Stimulated activated CD4-positive, alpha-beta T cell treated with anti-CD3 and anti-CD28 coated beads, Interleukin-1b, Interleukin-23, amount 100 ng/mL, for 1 hour (primary cell): ENCODE measurements at places on chromosomes 5 and 9.

GRCh38 chr9:36913393-36914211 is 120.5 kb downstream of the PAX5 start:
- DNase-seq = no peak

- no peak for DNase-seq
Observed at GRCh38 chr5:146873186-146873917, 5.2 kb downstream of the PPP2R2B start.

DNA sequence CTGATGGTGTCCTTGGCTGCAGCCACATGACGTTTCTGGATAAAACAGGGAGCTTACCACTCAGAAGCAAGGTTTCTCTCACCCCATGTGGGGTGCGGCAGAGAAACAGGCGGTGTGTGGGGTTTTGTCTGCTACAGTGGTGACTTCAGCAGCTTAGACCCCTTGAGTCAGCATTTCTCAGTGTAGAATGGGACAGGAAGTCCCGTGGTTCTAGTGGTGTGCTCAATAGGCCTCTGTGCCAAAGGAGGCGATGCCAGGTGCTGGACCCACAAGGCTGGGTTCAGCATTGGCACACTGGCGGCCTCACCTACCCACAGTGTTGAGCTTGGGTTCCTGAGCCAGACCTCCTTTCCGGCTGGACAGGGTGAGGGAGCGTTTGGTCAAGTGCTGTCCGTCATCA is 125.2 kb upstream of the SMIM23 start:
- no peak for DNase-seq

GRCh38 chr5:131589510-131590348 is 45.3 kb downstream of the RAPGEF6 start:
- DNase-seq = no peak

GRCh38 chr5:173591056-173591514 is 25.4 kb downstream of the BOD1 start:
- no peak for DNase-seq

DNA sequence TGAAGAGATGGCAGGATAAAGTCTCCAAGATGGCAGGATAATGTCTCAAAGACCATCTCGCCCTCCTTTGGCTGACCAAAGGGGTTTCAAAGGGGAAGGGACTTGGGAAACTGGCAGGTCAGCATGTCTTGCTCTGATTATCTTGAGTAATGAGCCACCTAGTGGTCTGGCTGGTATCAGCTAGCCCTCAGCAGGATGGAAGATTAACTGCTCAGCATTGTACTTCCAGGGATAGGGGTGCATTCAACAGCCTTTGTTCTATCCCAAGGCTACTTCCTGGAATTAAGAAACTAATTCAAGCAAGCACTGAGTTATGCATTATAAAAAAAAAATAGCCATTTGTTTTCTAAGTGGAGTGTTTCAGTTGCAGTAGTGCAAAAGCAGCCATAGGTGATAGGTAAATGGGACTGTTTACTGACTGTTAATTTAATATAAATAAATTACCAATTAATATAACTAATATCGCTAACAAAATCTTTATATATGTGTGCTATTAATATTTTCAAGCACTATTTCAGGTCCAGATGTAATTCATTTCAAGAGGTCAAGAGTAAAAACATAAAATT is 555.5 kb downstream of the CDH9 start:
- DNase-seq = no peak

GRCh38 chr9:97703437-97704344 is 6.6 kb upstream of the XPA start:
- DNase-seq = no peak

- DNase-seq = no peak
Observed at GRCh38 chr5:122697191-122697590, 77.7 kb upstream of the SNX2 start.

DNA sequence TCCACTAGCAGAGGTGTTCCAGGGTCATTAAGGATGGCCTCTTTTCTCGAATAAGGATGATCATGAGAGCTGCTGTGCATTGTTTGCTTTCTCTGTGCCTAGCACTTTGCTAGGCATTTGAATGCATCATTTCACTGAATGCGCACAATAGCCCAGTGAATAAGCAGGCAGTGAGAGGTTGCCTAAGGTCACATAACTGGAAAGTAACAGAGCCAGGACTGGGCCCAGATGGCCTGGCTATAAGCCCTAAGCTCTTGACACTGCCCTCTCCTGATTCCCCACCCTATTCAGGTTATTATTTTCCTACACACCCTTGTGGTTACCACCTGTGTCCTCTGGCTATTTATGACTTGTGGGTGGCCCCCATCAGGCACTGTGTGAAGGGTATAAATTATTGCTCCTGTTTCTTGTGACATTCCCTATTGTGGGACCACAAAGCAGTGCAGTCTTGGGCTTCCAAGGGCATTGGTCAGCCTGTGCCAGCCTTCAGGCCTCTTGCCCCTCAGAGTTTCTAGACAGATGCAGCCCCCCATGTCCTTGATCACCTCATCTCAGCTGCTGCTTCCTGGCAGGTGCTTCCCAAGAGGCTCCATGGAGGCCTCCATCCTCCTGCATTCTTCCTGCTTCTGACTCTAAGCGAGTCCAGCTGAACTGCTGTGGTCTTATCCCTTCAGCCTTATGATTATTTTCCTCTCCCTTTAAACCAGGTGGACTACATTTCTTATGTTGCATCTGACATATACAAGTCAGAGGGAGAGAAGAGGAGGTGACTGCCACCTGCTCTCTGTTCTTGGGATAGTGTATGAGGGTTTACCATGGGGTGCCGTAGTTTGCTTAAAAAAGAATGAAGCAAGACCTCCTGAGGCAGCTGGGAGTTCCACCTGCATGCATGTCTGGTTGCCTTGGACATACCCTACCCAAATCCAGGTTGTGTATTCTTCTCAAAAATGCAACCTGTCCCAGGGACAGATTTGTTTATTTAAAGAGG is 47.6 kb downstream of the ANGPTL2 start:
- DNase-seq = no peak

DNA sequence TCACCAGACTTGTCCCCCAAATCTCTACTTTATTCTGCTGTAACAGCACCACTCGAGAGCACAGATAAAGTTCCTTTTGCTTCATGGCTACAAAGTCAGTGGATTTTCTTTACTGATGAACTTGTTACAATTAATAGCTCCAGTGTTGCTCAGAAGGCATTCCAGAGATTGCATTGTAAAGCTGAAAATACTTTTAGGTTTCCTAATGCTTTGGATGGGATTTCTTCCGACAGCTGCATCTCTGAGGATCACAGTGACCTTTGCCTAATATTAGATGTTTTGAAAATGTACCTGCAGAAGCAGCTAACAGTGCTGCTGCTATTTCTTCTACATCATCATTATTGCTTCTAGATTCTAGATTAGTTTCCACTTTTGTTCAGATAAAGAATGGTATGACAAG is 58.8 kb upstream of the TMEM171 start:
- no peak for DNase-seq

- no peak for DNase-seq
Observed at GRCh38 chr5:33303579-33304095, 137.1 kb upstream of the TARS1 start.

DNA sequence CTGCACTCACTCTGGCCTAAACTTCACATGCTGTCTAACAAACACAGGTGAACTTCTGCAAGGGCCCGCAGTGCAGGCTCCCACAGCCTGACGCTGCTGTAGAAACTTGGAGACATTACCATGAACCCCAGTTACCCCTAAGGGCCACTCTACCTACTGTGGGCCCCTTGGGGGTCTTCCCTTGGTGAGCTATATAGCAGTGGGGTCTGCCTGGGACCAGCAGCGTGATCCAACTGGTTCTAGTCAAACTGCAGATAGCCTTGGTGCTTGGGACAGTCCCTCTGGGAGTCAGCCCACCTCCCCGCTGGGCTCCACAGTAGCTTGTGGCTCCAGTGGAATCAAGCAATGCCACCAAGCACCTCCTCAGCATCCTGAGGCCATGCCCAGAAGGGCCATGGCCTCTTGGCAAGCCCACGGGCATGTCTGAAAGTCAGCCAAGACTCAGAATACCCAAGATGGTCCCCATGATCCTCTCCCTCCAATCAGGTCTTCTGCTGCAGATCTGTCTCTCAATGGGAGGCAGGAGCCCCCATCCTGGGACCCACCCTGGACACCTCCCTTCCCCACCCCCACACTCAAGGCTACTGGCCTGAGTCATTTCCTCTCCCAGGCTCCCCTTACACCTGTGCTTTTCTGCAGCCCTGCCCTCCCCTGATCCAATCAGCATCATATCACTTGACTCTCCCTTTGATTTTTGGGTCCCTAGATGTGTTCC is 230.0 kb upstream of the IRX1 start:
- no peak for DNase-seq

DNA sequence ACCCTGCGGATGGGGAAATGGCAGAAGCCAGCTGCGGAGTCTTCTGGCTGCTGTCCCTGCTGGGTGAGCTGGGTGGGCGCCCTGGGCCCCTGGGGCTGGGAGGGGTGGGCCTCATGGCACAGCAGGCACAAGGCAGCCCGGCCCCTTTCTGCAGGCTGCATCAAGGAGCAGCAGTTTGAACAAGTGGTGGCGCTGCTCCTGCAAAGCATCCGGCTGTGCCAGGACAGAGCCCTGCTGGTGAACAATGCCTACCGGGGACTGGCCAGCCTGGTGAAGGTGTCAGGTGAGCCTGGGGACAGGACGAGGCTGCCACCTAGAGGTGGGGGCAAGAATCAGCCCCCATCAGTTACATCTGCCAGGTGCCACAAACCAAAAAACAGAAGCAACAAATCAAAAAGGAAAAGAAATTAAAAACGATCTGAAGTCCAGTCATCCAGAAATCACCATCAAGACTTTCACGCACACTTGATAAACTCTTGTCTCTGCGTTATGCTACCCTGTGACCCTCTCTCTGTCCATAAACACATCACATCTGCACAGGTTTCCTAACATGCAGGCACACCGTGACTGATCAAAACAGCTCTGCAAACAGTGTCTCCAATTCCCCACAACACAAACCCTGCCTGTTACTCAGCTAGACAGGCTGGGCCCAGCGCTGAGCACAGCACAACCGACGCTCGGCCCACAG is 13.9 kb downstream of the REXO4 start:
- DNase-seq = peak; percentile 42
